ENCODE measurements at places on chromosomes 2 and 18. TPM values are rescaled to one million over a fixed set of nuclear protein-coding genes. Genes with fewer than 3 reads are reported as not detected.

DNA sequence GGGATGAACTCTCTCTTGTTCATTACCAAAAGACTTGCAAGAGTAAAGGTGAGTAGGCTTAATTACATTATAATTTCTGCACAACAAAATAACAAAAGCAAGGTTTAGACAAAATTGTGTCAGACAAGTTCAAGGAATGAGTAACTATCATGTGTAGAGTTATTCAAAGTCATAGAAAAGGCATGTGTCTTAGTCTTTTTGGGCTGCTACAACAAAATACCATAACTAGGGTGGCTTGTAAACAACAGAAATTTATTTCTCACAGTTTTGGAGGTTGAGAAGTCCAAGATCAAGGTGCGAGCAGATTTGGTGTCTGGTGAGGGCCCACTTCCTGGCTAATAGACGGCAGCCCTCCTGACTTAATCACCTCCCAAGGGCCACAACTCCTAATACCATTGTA lies 37.6 kb downstream of the IL1R2 start:
- DNase-seq = no peak

DNA sequence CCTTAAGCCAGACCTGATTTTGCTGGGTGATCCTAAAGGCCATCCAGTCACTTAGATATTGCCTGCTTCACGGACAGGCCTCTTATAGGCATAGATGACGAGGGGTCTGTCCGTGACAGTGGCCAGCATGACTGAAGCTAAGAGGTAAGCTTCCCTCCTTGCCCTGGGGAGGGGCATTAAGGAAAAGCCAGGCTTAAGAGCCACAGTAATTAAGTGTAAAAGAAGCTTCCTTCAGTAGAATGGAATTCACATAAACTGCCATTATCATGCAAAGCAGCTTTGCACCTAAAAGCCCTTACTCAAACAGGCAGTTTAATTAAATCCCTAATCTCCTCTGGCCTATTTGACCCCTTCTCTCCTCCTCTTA lies 99.4 kb upstream of the PKDCC start:
- peak; percentile 95 for DNase-seq

- DNase-seq = no peak
Measured at GRCh38 chr2:18465979-18466378, 94.5 kb downstream of the RDH14 start.

- no peak for DNase-seq
Measured at GRCh38 chr2:195570329-195570728, 86.7 kb upstream of the SLC39A10 start.

DNA sequence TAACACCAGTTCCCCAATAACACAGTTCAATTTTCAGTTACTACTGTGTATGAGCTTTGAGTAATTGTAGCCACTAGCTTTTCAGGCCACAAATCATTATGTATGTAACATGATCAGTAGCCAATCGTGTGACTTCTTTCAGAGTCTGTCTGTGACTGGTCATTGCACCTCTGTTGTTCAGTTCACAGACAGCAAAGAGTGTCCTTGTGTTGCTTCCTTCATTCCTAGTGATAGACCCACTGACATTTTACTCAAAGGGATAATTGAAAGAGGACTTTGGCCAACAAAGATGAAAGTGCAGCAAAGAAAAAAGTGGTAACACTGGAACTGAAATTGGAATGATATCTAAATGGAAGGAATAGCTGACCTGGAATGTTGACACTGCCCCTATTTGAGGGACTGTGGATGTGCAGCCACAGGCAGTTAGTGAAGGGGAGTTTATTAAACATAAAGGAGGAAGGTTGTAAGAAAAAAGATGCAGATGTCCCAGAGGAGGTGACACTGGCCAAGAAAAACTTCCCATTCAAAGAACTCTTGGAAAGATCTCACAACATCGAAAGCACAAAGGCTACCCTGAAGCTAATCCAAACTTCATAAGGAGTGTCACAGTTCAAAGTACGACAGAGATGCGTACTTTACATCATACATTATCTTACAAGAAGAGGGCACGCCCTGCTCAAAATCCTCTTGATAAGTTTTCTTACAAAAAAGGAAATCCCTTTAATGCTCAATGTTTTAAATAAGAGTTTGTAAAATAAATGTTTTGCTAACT lies 19.3 kb downstream of the TTC39C start:
- no peak for DNase-seq

REL gene
- 7.1 TPM for total RNA-seq

HOXD11 gene
- not detected for total RNA-seq
